Activated naive CD8-positive, alpha-beta T cell treated with anti-CD3 and anti-CD28 coated beads for 36 hours (primary cell): ENCODE measurements at places on chromosomes 13 and 19.

DNA sequence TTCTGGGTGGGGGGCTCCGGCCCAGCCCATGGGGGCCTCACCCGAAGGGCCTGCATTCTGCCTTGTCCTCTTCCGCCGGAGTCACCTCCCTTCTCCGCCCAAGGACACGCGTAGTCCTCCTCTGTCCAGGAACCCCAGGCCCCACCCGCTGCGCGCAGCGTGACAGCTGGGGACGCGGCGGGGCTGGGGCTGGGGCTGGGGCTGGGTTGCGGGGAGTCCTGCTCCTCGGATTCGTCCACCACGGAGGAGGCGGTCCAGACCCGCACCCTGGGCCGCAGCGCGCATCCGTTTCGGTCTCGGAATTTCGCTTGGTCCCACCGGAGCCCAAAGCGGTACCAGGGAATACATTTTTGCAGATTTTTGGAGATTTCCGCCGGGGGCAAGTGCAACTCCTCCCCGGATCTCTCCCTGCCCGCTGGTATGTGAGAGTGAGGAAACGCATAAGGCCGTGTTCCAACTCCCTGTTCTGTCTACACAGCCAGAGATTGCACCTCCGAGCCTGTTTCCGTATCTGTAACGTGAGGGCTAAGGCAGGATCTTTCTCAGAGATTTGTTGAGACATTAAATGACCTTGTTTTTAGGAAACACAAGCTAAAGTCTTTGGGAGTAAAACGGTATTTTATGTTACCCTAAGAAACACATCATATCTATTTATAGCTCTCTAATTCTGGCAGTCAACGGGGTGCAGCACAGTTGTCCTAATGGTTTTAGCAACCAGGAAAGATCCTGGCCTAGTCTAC is at the start of gene COX7A1:
COX7A1 (minus strand) TSS at position 96 of the 740 bp plus-strand sequence; CDS start at position 56, 40 bp downstream.
- DNase-seq, result no peak

GRCh38 chr19:40622773-40623075 is 21.6 kb downstream of the LTBP4 start:
- DNase-seq, result no peak

GRCh38 chr13:42525035-42525504 is 48.9 kb upstream of the TNFSF11 start:
- DNase-seq, result no peak

- no peak for DNase-seq
Measured at GRCh38 chr19:33689868-33690267, 68.1 kb downstream of the CHST8 start.

GRCh38 chr13:47796816-47797215 is 204.3 kb downstream of the SUCLA2 start:
- no peak for DNase-seq

DNA sequence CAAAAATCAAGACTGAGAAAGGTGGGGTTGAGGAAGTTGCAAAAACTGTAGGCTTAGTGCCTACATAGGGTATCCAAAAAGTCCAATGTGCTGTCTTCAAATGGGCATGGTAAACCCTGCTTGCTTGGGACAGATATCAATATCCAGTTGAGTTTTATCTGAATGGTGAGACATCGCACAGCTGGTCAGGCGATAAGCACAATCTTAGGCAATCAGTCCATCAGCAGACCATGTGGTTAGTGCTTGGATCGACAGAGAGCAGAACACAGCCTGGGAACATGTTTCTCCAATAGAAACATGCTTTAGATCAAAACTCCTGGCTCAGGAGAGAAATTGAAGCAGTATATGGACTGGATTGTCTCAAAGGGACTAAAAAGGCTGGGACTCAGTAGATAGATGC is 151.3 kb upstream of the IPO5 start:
- no peak for DNase-seq

DNA sequence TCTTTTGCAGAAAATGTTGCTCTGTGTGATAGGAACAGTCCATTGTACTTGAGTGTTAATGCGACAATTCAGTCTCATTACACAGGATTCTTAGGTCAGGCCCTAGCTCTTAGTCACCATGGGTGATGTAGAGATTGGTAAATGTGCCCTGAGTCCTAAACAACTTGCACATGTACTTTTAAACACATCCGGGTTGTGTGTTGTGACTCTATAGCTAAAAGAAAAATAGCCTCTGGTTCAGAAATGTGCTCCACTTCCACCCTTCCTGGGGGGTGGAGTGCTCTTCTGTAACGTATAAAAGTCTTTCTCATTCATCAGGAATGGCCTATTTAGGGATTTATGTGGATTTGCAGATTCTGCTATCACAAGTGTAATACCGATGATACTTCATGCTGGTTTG is 5.2 kb downstream of the SPATA13 start:
- no peak for DNase-seq

DNA sequence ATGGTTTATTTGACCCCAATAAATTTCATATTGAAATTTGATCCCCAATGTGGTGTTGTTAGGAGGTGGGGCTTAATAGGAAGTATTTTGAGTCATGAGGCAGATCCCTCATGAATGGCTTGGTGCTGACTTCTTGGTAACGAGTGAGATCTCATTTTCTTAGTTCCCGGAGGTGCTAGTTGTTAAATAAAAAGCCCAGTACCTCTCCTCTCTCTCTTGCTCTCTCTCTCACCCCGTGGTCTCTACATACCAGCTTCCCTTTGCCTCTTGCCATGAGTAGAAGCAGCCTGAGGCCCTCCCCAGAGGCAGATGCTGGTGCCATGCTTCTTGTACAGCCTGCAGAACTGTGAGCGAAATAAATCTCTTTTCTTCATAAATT is 39.4 kb upstream of the KATNAL1 start:
- no peak for DNase-seq

- no peak for DNase-seq
Measured at GRCh38 chr19:51571599-51571998, 516 bp downstream of the ZNF175 start.

DNA sequence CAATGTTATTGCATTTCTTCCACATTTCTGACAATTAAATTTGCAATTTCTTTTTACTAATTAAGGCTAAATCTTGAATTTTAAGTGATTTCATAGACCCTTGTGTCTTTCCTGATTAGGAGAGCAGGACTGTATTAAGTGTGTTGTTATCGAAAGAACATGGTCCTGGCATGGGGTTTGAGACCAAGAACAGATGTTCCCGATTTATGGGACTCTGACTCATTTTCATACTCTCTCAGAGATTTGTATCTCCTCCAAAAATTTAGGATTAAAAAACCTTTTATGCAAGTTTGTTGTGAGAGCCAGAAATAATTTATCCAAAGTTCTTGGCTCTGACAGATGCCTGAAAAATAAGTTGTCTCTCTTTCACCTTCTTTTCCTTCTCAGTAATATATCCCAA is 589.3 kb upstream of the ARGLU1 start:
- no peak for DNase-seq
